ENCODE measurements at places on chromosomes 12 and 14.

DNA sequence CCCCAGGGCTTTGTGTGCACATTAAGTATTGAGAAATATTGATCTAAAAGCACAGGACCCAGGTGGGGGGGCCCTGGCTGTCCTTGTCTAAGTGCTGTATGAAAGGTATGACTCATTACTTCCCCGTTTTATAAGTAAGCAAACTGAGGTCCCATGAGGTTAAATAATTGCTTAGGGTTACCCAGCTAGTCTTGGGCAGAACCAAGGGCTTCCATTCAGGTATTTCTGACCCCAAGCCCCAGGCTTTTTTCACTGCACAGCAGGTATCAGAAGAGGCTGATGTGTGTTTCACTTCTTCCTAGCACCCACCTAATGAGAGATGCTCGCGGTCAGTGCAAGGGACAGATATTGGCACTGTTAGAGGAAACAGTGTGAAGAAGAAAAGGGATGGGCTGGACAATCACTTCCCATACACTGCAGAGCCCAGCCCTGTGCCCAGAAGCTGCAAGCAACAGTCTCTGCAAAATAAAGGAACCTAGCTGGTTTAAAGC is 4.7 kb upstream of the TC2N start:
- peak; percentile 50 for DNase-seq

DNA sequence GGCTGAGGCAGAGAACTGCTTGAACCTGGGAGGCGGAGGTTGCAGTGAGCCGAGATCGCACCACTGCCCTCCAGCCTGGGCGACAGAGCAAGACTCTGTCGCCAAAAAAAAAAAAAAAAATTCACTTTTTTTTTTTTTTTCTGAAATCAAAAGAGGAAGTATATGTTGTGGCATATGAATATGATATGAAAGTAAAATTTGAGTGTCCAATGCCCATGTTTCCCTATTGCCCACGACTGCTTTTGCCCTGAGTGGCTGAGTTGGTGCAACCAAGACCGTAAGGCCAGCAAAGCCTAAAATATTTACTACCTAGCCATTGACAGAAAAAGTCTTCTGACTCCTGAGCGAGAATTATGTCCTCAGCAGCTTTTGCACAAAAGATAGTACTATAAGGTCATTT is 101.7 kb upstream of the PARP11 start:
- no peak for DNase-seq

- no peak for DNase-seq
Observed at GRCh38 chr12:2412305-2412643, 359.5 kb downstream of the CACNA1C start.

- DNase-seq, result no peak
Observed at GRCh38 chr14:83992857-83993256, 1537.1 kb upstream of the FLRT2 start.

DNA sequence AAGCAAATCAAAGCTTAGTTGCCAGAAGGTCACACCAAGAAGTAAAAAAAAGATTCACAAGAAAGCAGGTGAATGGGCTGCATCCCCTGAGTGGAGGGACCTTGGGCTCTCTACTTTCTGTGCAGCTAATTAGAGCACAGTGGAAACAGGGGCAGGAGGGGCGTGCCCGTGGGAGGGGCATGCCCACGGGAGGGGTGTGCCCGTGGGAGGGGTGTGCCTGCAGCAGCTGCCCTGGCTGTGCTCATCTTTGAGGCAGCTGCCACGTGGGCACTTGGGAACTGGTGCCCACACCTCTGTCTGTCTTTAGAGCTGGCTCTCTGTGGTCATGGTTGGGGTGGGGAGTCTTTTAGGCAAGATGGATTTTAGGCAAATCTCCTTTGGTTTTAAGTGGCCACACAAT is 60.0 kb downstream of the EML1 start:
- DNase-seq, result no peak

- no peak for DNase-seq
Observed at GRCh38 chr14:60214003-60214402, 35.0 kb upstream of the PPM1A start.

- no peak for DNase-seq
Observed at GRCh38 chr12:26701604-26702215, 131.3 kb downstream of the ITPR2 start.

- DNase-seq, result no peak
Observed at GRCh38 chr14:91350483-91350812, 67.2 kb downstream of the CCDC88C start.

DNA sequence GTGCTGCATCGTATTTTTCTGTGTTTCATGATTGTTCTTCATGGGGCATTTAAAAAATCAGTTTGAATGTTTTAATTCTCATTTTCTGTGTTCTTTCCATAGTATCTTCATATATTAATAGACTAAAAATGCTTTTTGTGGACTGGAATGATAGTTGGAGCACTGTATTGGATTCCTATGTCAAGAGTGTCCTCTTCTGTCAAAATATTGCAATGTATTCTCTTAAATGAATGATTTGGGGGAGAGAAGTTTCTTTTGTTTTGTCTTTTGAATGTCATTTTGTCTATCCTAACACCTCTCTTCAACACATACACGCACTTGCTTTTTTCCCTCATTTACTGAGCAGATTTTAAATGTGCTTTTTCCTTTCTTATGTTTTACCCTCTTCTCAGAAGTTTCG is 4.7 kb upstream of the EIF2S3B start:
- DNase-seq, result no peak

- no peak for DNase-seq
Observed at GRCh38 chr14:53715193-53715721, 241.4 kb downstream of the BMP4 start.

- DNase-seq, result no peak
Observed at GRCh38 chr12:112728864-112729263, 62.7 kb upstream of the RPH3A start.

Data from NK-92 treated with Interleukin-12 subunit alpha and Interleukin-12 subunit beta, amount 100 ng/mL, for 24 hours (cell line).